ENCODE measurements at places on chromosomes 2 and 18.

GRCh38 chr2:110170102-110170501, 34.7 kb downstream of the NPHP1 start:
- DNase-seq, result no peak

GRCh38 chr2:41940060-41940744, 107.6 kb upstream of the PKDCC start:
- DNase-seq, result no peak

DNA sequence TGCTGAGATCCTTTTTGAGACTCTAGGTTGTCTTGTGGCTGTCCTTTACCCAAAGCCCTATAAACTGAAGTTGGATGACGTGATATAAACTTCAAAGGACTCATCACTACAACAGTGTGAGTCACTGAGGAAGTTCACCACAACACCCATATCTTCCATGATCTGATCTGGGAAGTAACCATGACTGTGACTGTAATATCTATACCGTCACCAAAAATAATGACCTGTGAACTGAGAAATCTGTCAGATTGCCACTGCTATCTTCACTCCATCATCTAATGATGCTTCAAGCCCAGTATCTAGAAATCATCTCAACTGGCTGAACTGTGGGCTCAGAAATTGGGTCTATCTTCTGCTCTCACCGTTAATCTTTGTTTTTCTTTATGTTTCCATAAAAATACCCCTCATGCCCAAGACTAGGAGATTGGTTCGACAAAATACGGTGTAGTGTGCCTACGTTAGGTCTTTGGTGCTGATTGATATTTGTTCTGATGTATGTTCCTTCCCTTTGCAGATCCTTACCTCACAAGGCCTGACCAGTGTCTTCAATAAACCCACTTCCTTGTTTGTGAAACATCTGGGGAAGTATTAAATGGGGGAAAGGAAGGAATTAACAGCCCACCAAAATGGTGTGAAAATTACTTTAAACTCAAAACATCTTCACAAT, 78.2 kb downstream of the MYL12B start:
- no peak for DNase-seq

DNA sequence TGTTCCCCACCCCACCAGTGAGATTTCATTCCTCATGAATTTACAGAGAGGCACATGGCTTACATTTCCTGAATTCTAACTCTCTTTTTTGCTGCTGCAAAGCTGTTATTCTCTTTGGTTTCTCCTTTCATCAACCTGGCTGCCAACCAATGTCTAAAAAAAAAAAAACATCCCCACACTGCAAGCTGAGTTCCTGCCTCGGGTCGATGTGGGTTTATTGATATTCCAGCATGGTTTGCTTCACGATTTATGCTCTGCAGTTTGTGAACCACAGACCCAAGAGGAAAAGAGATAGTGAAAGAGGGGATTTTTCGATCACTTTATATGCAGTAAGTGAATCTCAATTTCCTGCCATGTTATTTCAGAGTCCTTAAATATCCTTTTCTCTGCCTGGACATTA, 363.6 kb downstream of the LPIN1 start:
- no peak for DNase-seq

- DNase-seq, result peak; percentile 47
Observed at GRCh38 chr2:235669269-235669831, 175.5 kb downstream of the AGAP1 start.

DNA sequence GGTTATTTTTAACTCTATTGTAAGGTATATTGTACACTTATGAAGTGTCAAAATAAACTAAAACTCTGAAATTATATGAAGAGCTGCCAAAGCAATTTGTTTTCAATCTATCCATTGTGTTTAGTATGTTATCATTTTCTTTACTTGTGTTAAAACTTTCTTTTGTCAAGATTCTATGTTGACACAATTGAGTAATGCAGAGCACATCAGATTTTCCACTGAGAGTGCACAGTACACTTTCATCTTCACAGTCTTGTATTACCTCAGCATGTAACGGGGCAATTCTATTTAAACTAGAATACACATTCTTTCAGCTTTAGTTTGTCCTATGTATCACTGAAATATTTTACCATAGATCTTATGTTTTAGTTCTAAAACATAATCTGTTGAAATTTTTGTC, 304.4 kb upstream of the ZC3H15 start:
- DNase-seq, result no peak

DNA sequence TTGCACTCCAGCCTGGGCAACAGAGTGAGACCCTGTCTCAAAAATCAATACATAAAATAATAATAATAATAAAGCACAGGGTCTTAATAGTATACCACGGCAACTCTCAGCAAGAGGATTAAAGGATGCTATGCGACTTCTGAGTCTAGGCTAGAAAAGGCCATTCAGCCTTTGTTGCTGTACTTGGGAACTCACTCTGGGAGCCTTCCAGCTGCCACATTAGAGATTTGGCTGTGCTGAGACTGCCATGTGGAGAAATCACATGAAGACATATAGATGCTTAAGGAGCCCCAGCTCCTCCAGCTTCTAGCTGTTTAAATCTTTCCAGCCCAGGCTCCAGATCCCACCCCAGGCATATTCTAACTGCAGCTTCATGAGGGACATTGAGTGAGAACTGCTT, 8.2 kb upstream of the TANC1 start:
- no peak for DNase-seq
